ENCODE measurements at places on chromosomes 5 and 9.
A peak's percentile ranks its signal among the peaks of the same experiment; 100 is the strongest.

DNA sequence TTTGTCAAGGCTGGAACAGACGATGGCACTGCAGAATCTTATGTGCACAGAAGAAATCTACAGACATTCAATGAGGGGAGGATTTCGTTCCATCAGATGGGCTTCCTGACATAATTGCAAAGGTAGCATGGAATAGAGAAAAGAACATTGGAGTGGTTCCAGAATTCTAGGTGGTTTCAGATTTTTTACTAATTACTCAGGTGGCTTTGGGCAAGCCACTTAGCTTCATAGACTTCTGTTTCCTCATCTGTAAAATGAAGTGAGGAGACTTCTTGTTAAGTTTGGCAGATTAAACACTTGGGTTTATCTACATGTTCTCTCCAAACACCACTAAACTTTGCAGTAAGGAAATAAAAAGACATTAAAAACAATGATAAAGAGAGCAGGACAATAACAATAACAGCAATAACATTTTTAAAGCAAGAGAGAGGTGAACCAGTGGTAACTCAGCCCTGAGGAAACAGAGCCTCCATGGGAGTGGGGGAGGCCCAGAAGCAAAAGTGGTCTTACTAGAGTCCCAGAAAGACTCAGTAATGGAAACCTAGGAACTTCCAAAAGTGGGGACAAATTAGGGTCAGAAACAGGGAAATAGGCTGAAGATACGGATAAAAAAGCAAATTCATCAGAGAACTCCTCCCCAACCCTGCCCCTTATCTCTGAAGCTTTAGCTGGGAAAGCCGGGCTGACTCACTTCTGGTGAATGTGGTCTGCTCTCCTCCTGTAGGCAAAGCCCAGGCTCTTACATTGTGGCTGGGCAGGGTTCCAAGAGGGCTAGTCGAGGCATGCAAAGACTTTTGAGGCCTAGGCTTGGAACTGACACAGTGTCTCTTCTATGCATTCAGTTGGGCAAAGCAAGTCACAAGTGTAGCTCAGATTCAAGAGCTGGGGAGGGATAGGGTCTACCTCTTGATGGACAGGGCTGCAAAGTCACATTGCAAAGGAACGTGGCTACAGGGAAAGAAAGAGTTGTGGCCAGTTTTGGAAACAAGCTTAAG, 11.8 kb upstream of the ACTBL2 start:
- peak; percentile 48 for DNase-seq

DNA sequence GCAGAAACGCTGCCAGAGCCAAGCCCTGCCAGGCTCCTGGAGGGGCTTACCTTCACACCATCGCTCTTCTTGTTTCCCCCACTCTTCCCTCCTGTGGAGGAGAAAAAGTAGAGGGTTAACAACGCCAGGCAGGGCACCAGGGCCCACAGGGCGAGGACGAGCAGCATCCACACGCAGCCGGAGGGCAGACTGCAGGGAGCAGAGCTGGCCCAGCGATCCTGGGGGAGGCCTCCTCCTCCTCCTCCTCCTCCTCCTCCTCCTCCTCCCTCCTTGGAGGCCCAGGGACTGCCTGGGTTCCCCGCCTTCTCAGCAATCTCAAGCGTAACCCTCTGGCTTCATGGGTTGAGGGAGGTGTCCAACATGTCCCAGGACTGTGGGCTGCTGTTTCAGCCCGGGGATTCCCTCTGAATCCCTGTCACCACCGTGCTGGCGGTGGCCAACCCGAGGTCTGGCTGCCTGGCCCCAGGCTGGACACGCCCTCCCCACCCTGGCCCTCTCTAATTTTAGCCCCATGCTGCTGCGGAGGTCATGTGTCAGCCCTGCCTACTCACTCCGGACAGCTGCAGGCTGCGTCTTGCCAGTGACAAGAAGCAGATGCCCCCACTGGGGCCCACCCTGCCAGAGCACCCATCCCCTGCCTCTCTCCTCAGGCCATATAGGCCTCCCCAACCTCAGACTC, 44.3 kb downstream of the CAMK2A start:
- DNase-seq, result no peak

DNA sequence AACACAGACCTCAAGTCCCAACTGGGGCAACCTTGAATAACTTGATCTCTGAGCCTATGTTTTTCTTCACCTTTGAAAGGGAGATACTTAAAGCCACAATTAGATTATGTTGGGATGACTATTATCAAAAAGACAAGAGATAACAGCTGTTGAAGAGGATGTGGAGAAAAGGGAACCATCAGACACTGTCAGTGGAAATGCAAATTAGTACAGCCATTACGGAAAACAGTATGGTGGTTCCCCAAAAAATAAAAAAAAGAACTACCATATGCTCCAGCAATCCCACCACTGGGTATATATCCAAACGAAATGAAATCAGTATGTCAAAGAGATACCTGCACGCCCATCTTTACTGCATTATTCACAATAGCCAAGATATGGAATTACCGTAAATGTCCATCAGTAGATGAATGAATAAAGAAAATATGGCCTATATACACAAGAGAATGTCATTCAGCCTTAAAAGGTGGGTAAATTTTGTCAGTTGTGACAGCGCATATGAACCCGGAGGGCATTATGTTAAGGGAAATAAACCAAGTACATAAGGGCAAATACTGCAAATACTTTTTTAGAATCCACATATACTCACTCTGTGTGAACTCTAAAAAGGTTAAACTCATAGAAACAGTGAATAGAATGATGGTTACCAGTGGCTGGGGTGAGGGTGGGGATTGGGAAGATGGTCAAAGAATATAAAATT, 12.7 kb downstream of the FAT2 start:
- no peak for DNase-seq

- DNase-seq, result no peak
Observed at GRCh38 chr9:94933511-94933828, 207.0 kb downstream of the AOPEP start.

Measured in ovary (tissue), 10 donors.